Fibroblast of the aortic adventitia (primary cell): ENCODE measurements at places on chromosomes 1 and 21.

DNA sequence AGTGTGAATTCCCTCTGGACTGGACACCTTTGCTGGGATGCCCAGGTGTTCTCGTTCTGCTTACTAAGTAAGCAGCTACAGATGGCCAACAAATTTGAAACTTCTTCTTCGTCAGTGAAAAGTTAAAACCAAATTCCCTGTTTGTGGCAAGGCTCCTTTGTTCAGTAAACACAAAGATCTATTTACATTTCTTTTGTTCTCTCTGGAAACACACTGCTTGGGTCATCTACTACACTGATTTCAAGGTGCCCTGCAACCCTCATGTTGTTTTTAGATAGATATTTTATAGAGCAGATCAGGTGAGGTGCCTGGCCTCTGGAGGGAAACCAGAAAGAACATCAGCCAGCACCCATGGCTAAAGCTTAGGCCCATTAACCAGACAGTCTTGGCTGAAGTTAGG lies 157.2 kb upstream of the UBE2U start:
- DNase-seq, result no peak

- no peak for DNase-seq
Observed at GRCh38 chr1:213032651-213033050, 17.0 kb upstream of the ANGEL2 start.

DNA sequence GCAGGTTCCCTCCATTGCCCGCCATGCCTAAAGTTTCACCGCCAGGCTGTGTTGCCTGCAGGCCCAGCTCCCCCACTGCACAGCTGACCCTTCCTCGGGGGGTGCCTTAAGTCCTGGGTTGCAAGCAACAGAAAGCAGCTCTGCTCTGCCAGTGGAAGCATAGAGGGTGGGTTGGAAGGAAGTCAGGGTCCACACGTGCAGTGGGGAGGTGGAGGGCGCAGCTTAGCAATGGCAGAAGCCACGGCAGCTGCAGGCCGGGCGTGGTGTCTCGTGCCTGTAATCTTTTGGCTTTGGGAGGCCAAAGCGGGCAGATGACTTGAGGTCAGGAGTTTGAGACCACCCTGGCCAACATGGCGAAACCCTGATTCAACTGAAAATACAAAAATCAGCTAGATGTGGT lies 106.3 kb upstream of the TMEM51 start:
- DNase-seq, result no peak

DNA sequence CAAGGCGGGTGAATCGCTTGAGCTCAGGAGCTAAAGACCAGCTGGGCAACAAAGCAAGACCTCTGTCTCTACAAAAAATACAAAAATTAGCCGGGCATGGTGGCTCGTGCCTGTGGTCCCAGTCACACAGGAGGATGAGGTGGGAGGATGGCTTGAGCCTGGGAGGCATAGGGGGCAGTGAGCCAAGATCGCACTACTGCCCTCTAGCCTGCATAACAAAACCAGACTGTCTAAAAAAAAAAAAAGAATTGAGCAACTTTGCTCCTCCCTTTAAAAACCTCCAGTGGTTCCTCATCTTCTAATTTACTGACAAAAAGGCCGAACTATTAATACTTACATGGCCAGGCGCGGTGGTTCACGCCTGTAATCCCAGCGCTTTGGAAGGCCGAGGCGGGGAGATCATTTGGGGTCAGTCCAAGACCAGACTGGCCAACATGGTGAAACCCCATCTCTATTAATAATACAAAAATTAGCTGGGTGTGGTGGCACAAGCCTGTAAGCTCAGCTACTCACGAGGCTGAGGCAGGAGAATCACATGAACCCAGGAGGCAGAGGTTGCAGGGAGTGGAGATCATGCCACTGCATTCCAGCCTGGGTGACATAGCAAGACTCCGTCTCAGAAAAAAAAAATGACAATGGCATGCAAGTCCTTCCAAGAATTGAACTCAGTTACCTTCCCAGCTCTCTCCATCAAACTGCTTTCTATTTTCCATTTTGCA lies 4.4 kb downstream of the ACBD3 start:
- DNase-seq, result peak; percentile 70

DNA sequence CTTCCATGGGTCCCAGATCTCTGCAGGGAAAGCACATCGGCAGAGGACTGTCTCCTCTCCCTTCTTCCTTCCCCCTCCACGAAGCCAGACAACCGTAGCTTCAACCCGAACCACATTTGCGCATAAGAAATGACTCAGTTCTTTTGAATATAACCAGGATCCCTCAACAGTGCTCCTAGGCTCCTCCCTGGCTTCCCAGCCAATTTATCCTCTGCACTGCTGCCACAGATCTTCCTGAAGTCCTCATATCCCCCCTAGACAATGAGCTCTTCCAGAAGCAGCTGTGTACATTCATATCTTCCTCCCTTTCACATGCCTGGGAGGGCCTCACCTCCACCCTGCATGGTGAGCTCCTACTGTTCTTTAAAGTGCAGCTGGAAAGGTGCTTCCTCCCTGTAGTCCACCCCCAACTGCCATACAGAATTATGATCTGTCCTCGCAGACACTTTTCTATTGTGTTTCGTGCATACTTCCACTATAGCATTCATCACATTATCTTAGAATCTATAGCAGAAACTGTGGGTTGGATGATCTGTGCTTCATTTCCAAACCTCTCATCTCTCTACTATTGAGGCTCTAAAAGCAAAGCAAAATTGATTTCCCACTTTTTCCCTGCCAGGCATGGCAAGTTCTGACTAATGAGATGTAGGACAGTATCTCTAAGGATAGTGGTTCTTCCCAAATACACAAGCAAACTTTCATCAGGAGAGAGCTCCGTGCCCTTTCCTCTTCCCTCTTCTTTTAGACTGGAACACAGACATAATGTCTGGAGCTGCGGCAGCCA lies 179.3 kb upstream of the HMGB4 start:
- peak; percentile 13 for DNase-seq

DNA sequence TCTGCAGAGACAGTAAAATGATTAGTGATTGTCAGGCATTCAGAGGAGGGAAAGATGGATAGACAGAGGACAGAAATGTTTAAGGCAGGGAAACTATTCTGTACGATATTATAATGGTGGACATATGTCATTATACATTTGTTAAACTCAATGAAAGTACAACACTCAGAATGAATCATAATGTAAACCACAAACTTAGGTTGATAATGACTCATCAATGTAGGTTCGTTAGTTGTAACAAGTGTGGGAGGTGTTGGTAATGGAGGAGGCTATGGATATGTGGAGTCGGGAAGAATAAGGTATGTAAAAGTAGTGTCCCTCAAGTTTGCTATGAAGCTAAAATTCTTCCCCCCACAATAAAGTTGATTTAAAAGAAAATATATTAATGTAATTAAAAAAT lies 455.0 kb downstream of the BRINP3 start:
- no peak for DNase-seq

GRCh38 chr1:57269630-57270225 lies 154.1 kb downstream of the DAB1 start:
- no peak for DNase-seq

- no peak for DNase-seq
Observed at GRCh38 chr1:216702170-216702569, 21.1 kb downstream of the ESRRG start.

GRCh38 chr1:247401310-247402119 lies 14.5 kb upstream of the NLRP3 start:
- DNase-seq, result no peak

DNA sequence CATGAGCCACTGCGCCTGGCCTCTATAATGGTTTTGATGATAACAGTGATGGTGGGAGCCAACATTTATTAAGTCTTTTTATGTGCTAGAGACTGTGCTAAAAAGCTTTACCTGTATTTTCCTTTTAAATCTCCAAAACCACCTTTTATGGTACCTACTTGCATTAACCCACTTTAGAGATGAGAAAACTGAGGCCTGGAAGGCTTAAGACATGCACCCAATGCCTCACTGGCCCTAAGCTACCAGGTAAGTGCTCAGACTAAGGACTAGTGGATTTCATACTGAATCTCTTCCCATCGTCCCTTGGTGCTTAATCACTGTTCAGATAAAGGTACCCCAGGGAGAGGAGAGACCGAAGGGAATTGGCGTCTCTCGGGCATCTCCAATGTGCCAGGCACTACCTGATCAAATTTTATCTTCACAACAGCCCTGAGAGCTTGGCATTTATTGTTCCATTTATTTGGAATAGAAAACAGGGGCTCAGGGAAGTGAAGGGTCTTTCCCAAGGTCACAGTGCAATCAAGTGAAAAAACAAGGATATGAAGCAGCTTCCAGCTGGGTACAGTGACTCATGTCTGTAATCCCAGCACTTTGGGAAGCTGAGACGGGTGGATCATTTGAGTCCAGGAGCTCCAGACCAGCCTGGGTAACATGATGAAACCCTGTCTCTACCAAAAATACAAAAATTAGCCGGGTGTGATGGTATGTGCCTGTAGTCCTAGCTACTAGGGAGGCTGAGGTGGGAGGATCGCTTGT lies 84.2 kb downstream of the LACTBL1 start:
- peak; percentile 48 for DNase-seq

DNA sequence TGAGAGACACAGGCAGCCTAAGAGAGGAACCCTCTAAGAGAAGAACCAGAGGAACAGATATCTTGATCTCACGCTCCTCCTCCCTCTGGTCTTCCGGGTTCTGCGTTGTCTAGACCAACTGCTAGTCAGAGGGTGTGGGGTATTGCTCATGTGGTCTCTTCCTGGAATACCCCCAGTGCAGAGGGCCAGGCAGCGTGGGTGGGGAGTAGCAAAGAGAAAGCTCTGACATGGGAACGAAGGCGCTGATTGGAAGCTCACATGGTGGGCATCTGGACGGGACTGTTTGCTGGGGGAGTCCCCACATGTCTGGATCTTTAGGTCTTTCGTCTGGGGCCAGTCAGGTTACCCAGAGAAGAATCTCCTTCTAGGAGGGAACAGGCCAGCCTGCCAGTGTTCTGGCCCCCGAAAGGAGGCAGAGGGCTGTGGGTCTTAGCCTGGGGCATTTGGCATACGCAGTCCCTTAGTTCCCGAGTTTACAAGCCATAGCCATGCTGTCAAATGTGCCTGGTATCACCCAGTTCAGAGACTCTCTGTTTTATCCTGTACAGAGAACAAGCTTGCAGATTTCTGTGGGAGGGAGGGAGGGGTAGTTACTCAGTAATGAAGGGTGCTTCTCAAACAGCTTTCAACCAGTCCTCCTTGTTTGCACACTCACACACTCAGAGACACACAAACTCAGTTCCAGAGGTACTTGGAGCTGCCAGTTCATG lies 18.3 kb upstream of the IL6R start:
- DNase-seq, result no peak

DNA sequence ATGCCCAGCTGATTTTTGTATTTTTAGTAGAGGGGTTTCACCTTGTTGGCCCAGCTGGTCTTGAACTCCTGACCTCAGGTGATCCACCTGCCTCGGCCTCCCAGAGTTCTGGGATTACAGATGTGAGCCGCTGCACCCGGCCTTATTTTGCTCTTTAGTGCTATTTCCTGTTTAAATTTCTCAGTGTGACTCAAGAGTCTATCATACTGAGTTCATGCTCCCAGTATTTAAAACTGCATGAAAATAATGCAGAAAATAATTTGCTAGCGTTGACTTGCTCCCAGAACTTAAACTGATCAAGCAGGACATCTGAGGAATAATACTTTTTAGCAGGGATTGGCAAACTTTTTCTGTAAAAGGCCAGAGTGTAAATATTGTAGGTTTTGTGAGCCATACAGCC lies 86.4 kb upstream of the C1orf21 start:
- DNase-seq, result peak; percentile 56

DNA sequence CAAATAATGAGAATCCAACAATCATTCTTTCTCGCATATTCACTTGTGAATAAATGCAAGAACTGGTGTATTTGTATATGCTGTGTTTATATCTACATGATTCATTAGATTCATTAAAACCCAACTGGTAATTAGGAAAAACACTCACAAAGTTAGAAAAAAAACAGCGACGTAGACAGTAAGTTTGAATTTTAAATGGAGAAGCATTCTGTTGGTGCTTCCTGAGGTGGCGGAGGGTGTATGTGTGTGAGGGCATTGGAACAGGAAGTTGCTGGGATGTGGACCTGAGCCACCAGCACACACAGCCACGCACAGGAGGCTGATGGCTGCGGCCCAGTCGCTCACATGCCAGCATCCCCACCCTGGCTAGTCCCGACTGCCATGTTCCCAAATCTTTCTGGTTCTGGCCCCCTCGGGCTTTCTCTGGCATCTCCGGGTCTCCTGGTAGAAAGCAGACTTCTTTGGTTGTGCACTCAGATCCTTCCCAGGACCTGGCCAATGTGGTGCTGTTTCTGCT lies 121.6 kb upstream of the IRF2BP2 start:
- no peak for DNase-seq

DNA sequence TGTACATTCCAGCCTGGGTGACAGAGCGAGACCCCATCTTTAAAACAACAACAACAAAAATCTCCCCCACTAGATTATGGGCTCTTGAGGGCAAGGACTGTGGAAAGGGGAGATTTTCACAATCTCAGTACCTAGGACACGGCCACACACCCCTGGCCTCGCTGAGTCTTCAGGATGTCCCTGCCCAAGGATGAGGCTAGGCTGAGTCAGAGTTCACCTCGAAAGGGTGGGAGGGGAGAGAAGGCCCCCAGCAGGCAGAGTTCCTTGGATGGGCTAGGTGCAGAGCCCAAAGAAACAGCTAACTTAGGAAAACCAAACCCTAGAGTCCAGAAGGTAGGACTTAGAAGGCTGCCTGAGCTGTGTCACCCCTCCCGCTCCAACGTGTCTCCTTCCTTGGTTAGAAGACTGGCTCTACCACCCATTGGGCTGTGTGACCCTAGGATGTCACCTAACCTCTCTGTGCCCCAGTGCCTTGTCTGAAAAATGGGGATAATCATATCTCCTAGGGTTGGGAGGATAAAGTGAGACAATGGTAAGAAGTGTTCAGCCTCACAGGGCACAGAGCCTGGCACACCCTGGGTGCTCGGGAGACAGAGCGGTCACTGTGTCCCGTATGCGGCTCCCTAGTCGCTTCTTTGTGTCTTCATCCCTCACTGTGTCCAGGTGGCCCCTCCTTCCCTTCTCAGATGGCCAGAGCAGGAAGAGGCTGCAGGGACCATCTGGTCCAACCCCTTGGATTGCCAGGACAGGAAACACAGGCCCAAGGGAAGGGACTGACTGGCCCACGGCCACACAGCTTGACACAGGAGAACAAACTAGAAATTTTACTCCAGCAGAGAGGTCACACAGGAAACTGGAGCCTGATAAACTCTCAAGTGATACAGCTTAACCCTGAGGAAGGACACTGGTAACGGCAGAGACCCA lies 11.2 kb downstream of the TRIM62 start:
- DNase-seq, result no peak

DNA sequence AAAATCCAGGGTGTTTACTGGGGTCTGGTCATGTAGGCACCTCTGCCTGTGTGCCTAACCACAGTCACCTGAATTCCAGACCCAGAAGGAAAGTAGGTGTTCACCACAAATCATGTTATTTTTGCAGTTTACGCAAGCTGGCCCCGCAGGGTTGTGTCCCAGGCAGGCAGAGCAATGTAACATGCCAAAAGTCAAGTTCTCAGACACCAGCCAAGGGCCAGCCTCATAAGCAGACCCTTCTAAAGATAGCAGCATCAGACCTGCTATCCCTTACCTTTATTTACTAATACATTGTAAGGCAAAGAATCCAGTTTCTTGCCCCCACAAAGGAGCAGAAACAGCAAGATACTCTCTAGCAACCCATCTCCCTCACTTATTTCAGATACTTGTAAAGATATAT lies 83.0 kb downstream of the GPR161 start:
- no peak for DNase-seq
